ENCODE measurements at places on chromosomes 2 and 18. TPM values are rescaled to one million over a fixed set of nuclear protein-coding genes. Genes with fewer than 3 reads are reported as not detected.

GRCh38 chr18:11981543-11982366 is 448 bp downstream of the IMPA2 start:
- DNase-seq, result no peak

GRCh38 chr2:101040761-101041160 is 38.7 kb downstream of the RPL31 start:
- DNase-seq, result no peak

INPP5D gene
- polyA plus RNA-seq, result 104 TPM

DNA sequence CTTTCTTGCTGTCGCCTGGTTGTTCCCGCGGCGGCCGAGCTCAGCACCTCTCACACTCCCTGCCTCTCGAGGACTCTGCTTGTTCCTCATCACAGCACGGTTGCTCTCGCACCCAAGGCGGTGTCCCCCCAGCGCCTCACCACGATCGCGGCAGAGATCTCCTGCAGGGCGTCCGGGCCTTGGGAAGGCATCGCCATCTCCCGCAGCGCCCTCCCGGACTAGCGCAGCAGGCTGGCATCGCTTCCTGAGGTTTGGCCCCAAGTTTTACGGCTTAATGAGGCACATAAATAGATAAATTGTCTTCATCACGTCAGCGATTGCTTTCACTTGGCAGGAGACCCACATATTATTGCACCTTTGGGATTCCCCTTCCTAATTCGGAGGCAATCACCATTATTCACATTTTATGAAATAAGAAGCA is 125.4 kb downstream of the RGPD3 start:
- no peak for DNase-seq

- no peak for DNase-seq
These were observed 73.7 kb upstream of the COPS8 start for GRCh38 chr2:237012004-237012403.

- DNase-seq, result no peak
These were observed 139.7 kb downstream of the DDX1 start for GRCh38 chr2:15731213-15731888.

DNA sequence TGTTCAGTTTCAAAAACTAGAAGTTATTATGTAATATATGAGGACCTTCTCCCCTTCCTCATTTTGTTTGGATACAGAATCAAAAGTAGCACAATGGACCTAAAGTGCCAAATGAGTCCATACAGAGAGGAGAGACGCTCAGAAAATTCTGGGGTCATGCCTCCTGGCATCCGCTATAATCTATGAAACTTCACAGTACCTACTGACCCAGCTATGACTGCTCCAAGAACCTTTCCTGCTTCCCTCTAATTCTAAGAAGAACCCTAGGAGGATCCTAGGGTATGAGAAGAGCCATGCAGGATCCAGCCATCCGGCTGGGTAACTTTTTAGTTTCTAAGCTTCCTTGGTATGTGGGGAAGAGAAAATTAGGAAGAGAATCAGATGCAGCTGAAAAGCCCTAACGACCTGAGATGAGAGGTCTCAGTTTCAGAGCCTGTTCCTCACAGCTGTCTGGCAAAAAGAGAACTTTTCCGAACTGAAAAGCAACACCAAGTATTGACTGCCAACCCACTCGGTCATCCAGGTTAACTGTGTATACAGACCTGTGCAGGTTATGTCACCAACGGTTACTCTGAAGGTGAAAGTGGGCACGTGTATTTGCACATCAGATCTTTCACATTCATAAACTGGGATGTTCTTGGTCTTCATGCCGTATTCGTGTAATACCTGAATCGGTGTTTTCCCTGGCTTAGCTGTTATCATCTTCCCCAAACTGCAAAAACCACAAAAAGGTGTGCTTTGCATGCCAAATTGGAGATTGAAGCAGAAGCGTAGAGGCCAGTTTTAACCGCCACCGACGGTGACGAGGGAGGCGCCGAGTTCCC is 1.1 kb downstream of the PRKRA start:
- DNase-seq, result no peak

STEAP3 gene
- 5.5 TPM for polyA plus RNA-seq

DNA sequence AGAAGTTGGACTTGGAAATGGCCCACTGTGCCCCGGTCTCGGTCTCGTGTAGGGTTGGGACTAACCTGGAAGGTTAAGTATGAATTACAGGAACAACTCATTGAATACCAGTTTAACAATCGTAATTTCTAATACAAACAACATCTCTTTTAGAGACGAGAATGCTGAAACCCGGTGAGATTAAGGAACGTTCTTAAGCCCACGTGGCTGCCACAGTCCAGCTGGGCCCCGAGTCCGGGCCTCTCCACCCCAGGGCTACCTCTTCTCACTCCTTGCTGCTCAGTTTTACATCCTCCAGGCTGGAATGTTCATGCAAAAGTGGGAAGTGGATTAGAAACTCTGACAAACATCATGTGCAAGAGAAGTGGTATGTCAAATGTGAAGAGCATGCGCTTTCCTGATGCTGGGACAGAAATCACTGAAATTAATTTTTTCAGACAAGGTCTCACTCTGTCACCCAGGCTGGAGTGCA is 29.4 kb downstream of the NGEF start:
- no peak for DNase-seq

DNA sequence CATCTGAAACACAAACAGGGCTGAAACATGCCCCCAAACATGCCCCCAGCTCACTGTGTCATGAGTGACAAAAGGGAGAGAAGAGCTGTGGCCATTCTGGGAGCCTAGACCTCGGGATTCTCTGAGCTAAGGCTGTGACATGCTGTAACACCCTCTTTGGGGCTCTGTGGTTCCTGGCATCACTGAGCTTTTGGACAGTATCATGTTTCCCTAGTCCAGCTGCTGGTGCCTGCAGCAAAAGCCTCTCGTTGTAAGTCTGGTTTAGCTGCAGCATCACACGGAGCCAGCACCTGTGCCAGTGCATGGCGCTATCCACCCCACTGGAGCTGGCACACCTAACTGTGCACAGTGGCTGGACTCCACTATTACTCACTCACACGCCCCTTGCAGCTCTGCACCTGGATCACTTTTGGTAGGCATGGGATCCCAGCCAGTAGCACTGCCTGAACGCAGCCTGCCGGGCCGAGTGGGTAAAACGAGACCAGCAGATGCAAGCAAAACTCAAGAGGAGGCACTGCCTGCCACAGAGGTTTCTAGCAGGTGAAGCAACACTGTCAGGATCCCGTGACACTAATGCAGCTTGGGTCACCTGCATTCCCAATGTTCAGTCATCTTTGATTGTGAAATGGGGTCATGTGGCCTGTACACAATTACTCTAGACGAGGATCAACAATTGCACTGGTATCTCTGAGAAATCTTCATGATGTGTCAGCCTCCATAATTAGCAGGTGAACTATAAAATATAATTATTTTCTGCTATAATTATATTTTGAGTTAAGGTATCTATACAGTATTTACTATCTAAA is 547.2 kb downstream of the ZNF804A start:
- no peak for DNase-seq

DNA sequence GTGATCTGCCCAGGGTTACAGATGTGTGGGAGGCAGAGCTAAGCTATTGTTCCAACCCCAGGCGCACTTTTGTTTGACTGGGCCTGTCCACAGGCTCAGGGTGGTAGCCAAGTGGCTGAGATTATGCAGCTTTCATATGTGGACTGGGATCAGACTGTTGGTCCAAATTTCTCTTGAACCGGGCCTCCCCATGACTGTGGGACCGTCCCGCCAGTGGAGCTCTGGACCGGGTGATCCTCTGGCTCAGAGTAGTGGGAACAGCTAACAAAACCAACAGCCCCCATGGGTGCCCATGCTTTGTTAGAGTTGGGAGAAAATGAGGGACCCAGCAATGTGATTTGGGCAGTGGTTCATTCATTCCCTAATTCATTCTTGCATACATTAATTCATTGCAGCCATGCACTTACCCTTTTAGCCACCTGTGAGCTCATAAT is 86.8 kb upstream of the HS6ST1 start:
- DNase-seq, result no peak

GRCh38 chr2:45649858-45650811 is 1.3 kb upstream of the PRKCE start:
- DNase-seq, result no peak

- DNase-seq, result no peak
These were observed 232.6 kb downstream of the OTX1 start for GRCh38 chr2:63283273-63283672.

NT5C1B gene
- 0.44 TPM for polyA plus RNA-seq

GRCh38 chr18:26397019-26397418 is 151.3 kb downstream of the KCTD1 start:
- no peak for DNase-seq

SCLY gene
- 46.4 TPM for polyA plus RNA-seq

DNA sequence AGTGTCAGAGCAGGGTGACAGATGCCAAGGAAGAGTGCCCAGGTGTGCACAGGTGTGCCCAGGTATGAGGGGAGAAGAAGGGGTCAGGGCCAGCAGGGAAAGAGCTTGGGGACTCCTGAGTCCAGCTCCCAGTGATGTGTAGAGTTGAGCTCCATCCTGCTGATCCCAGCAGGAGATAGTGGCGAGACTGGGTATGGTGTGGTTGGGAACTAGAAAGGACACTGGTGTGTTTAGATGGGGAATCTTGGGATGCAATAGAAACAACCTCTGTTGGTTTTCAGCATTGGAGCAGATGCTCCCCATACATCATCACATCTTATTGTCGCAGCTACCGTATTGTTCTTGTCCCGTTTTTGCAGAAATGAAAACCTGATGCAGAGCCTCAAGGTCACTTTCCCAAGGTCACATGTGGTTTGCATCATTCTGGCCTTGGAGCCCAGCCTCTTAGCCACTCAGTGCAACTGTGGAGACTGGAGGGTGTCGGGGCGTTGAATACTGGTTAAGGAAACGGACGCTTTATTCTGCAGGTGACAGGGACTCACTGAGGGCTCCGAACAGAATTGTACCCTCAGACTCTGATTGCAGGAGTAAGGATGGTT is 166.7 kb downstream of the AGAP1 start:
- DNase-seq, result no peak

DNA sequence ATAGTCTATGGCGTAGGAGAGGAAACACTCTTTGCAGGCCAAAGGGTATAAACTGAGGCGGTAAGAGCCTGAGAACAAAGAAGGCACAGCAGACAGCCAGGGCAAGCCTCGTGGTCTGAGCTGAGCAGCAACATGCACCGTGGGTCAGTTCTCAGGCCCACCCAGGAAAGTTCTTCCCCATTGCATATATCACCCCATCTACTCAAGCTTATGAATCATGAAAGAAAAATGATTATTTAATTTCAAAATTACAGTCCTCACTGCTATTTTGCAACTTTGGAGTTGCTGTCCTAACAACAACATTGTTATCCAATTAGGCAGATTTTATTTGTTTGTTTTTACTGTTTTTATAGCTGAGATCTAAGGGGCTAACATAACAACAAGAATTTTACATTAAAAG is 54.7 kb upstream of the RIOK3 start:
- no peak for DNase-seq

DNA sequence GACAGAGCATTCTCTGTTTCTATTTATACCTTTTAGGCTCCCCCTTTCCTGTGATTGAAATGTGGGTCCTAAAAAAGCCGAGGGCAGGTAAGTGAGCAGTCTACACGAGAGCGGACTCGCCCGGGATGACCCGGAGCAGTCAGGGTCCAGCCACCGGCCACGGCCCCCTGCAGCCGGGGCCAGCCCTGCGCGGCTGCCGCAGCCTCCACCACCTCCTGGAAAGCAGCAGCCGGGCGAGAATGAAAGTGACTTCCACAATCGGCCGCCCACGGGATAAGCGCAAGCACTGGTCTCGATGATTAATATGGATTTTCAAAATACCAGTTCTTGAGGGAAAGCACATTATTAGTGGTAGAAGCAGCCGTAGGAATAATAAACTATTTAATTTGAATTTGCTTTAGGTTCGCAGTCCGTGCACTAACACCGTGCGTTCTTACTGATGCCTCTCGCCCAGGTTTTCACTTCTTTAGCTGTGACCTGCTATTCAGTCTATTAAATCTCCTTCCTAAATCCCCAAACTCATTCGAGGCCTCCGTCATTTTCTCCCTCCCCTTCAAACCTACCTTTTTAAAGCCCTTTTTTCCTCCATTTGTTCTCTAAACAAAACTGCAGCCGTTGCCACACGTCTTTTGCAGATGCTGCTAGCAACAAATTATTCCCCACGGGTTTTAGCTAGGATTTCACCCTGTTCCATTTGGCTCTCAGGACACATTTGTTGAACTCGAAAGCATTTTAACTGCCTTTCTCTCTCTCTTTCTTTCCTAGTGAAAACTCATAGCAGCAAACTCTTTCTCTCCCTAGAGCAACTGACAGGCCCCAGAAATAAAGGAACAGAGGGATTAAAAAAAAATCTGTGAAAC is 1015.1 kb upstream of the PIK3C3 start:
- no peak for DNase-seq

SERPINB3 gene
- polyA plus RNA-seq, result not detected

GRCh38 chr2:41998186-41999127 is 49.4 kb upstream of the PKDCC start:
- no peak for DNase-seq

DNA sequence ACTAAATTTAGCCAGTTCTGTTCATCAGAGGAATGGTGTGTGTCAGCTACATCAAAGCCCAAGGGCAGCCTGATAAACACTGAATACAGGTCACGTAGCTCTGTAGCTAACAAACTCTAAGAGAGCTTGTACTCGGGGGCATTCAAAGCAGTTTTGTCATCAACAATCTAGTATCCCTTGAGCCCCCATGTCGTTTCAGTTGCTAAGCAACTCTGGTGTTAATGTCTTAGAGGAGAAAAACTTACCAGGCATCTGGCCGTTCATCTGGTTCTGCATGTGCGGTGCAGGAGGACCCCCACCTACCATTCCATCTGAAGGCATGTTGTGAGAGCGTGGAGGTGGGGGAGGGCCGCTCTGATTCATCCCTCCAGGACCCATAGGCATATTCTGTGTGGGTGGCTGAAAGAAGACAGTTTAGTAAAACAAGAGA is 33.1 kb downstream of the SS18 start:
- DNase-seq, result no peak

DNA sequence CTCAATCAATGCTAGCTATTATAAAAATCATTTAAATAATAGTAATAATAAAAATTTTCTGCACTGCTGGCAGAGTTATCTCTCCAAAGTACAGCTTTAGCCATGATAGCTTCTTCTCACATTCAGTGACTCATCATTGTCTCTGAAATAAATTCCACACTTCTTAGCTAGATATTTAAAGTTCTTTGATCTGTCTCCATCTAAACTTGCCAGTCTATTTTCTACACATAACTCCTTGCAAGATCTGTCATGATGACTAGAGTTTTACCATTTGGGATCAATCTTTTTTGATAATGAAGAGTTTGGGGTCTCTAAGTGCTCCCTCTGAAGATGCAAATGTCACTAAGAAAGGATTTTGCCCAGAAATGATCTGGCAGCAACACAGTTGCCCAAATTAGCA is 155.4 kb upstream of the LHCGR start:
- DNase-seq, result no peak

CAPN13 gene
- polyA plus RNA-seq, result not detected

- DNase-seq, result no peak
These were observed 11.6 kb upstream of the RBFA start for GRCh38 chr18:80022613-80023012.

- DNase-seq, result no peak
These were observed 5.8 kb downstream of the PCARE start for GRCh38 chr2:29068513-29068912.

GRCh38 chr2:223235986-223236385 is 184.0 kb downstream of the KCNE4 start:
- DNase-seq, result no peak

LHCGR gene
- not detected for polyA plus RNA-seq

Data from GM12878 (cell line).